Activated CD4-positive, alpha-beta T cell treated with anti-CD3 and anti-CD28 coated beads, Interleukin-2, amount 50 U/mL, for 4 hours (primary cell): ENCODE measurements at places on chromosomes 6 and 20.

GRCh38 chr6:133540361-133540760 lies 299.2 kb downstream of the EYA4 start:
- DNase-seq, result no peak

DNA sequence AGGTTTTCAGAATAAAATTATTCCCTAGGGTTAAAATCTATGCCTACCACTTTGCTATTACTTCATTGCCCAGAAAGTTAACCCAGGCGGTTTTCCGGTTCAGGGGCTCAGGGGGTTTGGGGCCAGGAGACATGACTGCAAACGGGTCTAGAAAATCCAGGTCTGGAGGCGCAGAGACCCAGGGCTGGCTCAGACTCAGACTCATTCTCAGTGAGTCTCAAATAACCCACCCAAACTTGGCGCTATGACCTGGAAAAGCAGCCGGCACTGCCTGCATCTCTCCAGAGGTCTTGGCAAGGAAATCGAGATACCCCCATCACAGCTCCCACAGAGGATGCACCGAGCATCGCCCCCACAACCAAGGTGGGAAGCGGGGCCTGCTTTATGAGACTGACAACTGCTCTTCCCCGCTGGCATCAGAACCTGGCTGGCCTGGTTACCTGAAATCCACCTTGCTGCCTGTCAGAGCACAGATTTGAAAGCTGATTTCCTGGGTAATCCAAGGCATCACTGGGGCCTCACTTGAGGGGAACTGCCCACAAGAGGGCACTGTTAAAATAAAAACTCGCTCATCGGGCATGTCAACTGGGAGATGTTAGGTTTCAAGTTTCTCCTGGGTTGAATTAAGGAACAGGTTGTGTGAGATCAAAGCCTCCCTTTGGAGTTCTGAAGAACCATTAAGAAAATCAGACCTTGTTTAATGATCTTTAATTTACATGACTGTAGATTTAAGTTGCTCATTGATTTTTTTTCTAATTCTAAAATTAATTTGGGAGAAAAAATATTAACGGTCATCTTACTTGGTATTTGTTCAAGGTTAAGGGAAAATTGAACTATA lies 55.1 kb downstream of the KIF16B start:
- DNase-seq, result no peak

GRCh38 chr20:25011261-25011660 lies 18.7 kb upstream of the APMAP start:
- no peak for DNase-seq

DNA sequence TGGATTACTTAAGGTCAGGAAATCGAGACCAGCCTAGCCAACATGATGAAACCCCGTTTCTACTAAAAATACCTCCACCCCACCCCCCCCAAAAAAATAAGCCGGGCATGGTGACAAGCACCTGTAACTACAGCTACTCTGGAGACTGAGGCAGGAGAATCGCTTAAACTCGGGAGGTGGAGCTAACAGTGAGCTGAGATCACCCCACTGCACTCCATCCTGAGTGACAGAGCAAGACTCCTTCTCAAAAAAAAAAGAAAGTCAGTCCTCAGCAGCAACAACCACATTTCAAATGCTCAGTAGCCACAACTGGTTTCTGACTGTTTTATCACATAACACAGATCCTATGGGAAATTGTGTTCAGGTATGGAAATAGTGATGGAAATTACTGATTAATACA lies 135.3 kb downstream of the HFE start:
- DNase-seq, result no peak

DNA sequence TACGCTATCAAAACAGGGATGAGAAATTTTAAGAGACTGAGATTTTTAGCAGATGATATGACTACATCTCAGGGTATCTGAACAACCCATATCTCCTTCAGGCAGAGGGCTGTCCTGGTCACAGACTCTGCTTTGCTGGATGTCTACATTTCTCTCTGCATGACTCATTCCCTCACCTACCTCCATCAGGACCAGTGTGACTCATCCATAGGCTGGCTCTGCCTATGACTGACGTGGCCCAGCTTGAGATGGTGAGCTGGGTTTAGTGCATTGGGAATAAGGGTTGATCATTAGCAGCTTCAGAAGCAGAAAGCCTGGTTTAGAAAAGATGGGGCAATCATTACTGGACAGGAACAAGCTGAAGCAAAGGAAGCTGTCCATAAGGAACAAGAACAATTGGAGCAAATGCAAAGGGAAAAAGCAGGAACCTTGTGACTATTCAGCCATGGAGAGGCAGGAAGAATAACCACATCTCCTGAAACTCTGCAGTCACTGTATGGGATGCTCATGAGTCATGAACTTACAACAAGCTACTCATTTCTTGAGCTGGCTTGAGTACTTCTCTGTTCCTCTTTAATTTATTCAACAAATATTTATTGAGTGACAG lies 86.4 kb upstream of the CBLN4 start:
- no peak for DNase-seq

DNA sequence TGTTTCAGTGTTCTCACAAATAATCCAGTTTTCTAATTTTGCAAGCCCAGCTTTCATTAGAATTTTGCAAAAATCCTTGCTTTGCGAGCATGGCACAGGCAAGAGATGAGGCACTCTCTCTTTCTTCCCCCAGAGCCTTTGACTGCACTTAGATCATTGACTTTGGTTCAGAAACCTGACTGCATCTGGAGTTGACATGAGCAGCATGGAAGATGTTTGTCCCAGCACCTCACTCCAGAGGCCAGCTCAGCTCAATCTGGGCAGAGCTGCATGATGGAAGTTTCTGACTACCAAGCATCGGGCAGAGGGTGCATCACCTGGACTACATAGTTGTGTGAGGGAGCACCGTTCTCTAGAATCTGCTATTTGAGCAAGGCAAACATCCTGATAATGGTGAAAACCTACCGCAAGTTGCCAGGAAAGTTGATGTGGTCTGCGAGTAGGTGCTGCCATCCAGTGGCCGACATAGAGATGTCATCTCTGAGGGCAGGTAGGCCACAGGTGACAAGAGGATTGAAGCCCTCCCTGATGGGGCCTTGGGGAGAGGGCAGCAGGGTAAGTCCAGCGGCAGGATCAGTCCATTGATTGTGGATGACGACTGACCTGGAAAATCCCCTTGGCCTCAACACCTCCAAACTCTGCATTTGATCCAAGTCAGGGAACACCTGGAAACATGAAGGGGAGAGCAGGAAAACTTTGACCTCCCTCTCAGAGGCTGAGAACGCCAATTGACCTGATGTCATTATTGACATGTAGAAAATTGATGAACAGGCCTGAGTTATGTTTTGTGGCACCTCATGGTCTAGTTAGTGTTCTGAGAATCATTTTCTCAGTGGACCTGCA lies 3.8 kb upstream of the LPA start:
- peak; percentile 1 for DNase-seq

- no peak for DNase-seq
Observed at GRCh38 chr20:11716239-11716944, 201.3 kb upstream of the BTBD3 start.

GRCh38 chr20:37939701-37940560 lies 37.0 kb downstream of the VSTM2L start:
- DNase-seq, result no peak

- no peak for DNase-seq
Observed at GRCh38 chr20:19695081-19695480, 63.0 kb upstream of the RIN2 start.

DNA sequence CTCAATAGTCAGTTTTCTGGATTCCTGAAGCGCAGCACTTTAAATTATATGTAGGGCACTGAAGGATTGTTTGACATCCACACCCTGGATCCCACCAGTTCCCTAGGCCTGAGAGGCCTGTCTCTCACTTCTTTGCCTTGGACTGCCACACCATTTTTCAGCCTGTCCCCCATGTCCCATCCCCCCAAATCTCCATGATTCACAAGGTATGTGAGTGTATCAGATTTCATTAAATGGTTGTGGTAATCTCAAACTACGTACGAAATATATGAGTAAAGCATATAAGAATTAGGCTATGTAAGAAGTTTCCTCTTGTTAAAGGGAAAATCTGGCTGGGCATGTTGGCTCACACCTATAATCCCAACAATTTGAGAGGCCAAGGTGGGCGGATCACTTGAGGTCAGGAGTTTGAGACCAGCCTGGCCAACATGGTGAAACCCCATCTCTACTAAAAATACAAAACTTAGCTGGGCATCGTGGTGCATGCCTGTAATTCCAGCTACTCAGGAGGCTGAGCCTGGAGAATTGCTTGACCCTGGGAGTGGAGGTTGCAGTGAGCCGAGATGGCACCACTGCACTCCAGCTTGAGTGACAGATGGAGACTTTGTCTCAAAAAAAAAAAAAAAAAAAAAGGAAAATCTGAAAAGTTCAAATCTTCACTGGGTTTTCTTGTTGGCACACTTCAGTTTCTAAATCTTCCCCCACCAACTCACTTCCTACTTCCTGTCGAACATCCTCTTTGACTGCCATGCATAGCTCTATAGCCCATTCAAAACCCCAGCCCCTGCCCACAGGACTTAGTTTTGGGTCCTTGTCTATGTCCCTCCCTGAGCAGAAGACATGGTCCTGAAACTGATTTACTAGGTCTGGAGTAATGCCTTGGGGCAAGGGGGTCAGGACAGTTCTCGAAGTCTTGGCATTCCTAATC lies 97.3 kb upstream of the SHLD1 start:
- no peak for DNase-seq

DNA sequence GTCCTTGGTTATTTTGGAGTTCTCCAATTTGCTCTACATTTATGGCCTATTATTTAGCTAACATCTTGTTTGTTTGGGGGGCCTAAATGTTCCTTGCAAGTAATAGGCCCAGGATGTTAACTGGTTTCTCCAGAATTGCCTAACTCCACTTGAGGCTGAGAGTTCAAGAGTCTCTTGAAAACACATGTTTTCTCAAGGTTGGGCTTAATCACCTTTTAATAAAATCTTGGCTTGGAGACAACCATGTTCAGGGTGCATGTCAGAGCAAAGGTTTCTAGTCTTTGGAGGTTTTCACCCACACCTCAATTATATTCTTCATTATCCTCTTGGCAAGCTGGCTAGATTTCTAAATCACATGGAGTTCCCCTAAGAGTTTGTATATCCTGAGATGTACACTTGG lies 54.2 kb downstream of the KLHL31 start:
- no peak for DNase-seq

GRCh38 chr20:38290829-38291814 lies 12.8 kb upstream of the BPI start:
- no peak for DNase-seq

DNA sequence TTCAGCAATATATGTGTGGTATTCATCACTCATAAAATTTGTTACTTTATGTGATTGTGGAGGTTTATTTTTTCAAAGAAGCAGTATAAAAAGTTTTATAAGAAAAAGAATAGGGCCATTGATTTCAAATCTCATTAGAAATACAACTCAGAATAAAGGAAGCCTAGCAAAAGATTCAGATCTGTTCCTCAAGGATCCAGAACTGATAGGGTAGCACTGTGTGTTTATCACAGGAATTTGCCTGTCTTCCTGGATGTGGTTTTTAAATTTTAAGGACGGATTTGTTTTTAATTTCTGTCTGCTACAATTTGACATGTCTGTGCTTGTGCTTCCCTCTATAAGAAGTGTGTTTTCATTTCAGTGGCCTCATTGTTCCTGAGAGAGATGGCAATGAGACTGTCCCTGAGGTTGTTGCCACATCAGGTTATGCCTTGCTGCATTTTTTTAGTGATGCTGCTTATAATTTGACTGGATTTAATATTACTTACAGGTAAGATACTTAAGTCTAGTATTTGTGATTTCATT lies 74.6 kb downstream of the ATRN start:
- DNase-seq, result no peak

DNA sequence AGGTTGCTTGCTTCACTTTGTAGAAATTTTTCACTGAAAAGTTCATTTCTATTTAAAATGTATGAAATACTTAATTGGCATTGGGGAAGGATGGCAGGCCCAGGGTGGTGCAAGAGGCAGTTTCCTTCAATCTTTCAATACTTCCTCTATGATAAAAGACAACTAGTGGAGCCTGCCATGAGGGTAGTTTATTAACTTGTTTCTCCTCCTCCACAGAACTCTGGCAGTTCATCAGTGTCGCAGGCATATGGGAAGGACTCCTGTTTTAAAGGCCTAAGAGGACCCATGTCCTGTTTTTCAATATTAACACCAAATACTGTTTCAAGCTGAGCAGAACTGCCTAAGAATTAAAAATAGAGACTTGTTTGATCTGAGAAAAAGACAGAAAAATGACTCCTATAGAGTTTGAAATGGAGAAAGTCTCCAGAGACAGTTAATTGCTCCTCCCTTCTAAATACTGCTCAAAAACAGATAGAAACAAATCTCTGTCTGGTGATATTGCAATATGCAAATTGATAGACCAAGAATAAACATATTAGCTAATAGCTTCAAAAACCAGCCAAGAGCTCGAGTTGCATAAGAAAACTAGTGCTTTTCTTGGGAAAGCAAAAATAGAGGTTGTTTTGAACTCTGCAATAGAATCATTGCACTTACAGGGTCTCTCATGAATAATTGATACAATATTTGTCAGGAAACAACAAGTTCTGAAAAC lies 665.7 kb upstream of the SLC35B3 start:
- no peak for DNase-seq

DNA sequence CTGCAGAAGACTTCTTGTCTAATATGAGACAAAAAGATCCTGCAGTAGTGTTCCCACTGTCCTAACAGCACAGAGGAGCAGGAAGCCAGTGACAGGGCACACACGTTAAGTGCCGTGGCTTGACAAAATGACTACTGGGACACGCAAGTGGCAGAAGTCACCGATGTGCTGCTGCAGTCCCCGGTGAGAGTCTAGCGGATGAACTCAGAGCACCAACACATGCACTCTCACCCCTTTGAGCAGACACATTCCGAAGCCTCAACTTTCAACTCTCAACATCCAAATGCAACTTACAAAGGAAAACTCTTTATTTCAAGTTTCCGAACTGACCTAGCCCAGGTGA lies 898 bp downstream of the LAMA4 start:
- DNase-seq, result no peak

DNA sequence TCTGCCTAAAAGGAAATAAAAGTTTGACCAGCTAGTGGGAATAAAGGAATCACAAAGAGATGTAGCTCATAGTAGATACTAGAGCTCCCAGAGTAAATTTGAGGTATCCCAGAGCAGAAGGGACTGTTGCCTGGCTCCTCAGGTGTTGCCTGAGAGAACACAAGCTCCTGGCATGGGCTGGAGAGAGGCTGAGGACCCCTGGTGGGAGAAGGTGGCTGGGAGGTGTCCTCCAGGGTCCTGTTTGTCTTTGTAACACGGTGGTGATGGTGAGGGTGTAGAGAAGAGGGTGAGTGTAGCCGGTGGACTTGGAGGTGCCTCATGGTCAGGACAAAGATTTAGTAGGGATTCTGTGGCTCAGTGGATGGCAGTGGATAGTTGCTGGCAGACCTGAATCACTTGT lies 28.1 kb upstream of the NNAT start:
- DNase-seq, result no peak

DNA sequence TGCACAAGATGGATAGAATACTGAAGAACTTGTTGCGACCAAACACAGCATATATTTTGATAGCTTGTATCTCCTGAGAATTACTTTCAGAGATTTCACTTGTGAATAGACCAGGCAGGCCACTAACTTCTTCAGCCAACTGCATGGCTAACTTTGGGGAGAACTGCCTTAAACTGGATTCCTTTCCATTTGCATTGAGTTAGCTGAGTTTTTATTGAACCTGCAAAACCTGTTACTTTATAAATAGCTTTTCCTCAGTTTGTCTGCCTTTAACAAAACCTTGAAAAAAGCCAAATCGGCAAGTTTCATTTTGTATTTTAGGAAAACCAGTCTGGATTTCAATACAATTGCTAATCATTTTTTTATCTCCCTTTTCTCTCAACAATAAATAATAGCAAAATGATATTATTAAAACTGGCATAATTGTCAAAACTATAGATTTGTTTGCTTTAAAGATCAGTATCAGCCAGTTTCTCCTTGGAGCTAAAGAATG lies 72.6 kb upstream of the SCGN start:
- no peak for DNase-seq

- no peak for DNase-seq
Observed at GRCh38 chr6:135575629-135576028, 78.1 kb upstream of the AHI1 start.
